T follicular helper cell (primary cell): ENCODE measurements at places on chromosomes 13 and 19.

GRCh38 chr13:32589471-32589870 lies 3.2 kb downstream of the PDS5B start:
- no peak for DNase-seq

DNA sequence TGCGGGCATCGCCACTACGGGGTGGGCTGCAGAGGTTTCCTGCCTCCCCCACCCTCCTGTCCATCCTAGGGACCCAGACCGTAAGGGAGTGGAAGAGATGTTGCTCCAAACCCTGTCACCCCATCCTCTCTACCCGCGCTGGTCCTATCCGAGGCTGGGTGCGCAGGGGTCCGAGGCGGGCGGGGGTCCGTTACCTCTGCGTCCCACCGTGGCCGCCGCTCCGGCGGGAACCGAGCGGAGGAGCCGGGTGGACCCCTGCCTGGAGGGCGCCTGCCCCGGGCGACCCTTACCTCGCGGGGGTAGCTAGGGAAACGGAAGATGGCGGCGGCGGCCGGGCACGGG lies at the start of gene DGKH:
TSS of gene DGKH (plus strand) at position 307 of the 342 bp plus-strand sequence. CDS start 126 bp downstream, outside the sequence.
- DNase-seq, result no peak

DNA sequence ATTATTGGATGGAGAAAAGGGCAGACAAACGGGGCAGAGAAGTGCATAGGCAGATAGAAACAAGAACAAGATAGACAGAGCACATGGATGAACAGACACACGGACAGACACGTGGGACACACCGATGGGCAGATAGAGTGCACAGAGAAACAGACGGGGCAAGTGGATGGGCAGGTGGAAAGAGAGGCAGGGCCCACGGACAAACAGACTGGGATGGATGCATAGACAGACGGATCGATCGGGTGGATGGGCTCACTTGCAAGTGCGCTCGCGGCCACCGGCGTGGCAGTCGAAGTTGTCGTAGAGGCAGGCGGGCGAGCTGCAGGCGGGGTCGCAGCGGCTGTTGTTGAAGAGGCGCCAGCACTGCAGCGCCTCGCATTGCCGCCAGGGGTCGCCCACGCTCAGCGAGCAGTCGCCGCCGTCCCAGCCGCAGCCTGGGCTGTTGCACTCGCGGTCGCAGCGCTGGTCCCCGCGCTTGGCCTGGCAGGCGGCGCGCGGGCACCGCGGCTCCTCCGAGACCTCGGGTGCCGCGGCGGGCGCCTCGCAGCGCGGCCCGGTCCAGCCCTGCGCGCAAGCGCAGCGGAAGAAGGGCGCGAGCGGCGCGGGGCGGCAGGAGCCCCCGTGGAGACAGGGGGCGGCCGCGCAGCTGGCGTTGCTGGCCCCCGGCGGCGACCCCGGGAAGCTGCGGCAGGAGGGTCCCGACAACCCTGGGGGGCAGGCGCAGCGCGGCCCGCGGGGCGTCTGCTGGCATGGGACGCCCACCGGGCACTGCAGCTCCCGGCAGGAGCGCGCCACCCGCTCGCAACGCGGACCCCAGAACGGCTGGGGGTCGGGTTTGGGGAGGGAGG lies 23.3 kb downstream of the NOTCH3 start:
- peak; percentile 70 for DNase-seq

- DNase-seq, result no peak
Observed at GRCh38 chr19:3586707-3587346, 1.5 kb downstream of the GIPC3 start.

DNA sequence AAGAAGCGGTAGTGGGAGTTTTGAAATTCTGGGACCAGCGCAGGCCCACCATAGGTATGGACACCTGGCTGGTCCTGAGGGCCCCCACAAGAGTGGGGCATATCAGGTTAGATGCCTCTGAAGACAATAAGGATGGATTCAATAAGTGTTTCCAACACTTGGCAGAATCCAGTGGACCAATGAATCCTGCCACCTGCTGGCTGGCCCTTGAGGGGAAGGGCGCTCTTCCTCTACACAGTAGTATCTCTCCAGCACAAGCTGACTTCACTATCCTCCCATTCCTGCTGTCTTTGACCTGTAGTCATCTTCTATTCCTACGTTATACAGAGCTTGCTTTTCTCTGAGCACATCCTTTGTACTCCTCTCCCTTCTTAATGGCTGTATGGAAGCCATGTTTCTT lies 199.7 kb upstream of the TSHZ3 start:
- no peak for DNase-seq

GRCh38 chr19:51467864-51468544 lies 9.8 kb upstream of the SIGLEC8 start:
- DNase-seq, result no peak

DNA sequence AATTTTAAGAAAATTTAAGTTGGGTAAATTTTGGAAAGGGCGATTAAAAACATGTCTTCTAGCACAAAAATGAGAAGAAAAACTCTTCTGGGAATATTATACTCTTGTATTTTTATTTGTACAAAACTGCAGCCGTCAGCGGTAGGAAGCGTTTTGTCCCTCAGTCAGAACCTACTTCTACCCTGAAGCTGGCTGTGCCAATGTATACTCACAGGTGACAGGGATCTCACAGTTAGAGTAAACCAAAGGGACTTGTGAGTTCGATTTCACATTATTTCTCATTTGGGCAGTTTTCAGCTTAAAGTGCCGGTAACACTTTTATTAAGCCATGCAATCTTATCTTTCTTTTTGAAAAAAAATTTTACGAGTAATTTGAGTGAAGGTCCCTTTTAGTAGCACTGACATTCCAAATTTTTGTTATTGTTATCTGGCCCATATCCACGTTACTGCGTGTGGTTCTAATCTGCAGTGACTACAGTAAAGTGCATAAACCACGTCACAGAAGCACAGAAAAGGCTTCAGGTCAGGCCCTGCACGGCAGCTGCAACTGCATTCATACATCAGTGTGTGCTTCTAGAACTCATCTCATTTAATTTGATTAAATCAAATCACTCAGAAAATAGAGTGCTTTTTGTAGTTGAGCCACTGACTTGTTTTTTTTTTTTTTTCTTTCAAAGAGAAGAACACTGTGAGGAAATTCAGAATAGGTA lies 387.3 kb downstream of the LIG4 start:
- DNase-seq, result no peak

GRCh38 chr19:31503211-31503610 lies 154.0 kb upstream of the TSHZ3 start:
- DNase-seq, result no peak

- no peak for DNase-seq
Observed at GRCh38 chr19:37983916-37984315, 76.9 kb downstream of the SIPA1L3 start.

DNA sequence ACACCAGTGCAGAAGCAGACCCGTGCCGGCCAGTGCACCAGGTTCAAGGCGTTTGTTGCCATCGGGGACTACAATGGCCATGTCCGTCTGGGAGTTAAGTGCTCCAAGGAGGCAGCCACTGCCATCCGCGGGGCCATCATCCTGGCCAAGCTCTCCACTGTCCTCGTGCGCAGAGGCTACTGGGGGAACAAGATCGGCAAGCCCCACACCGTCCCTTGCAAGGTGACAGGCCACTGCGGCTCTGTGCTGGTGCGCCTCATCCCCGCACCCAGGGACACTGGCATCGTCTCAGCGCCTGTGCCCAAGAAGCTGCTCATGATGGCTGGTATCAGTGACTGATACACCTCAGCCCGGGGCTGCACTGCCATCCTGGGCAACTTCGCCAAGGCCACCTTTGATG lies 10.1 kb downstream of the ZNF44 start:
- no peak for DNase-seq

DNA sequence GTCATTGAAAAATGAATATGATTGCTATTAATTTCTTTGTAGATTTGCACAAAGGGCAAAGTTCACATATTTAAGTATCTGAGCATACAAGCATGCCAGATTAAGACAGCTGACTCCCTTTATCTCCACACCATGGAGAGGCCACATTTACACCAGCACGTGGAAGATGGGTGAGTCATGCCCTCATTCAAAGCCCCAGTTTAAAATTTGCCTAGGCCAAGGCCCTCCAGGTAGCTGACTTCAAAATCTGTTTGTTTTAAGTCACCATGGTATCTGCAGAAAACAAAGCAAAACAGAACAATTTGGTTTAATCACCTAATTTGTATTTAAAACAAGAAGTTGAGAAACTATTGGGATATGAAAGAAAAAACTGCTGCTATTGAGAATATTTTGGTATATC lies 109.2 kb downstream of the ESD start:
- DNase-seq, result no peak

DNA sequence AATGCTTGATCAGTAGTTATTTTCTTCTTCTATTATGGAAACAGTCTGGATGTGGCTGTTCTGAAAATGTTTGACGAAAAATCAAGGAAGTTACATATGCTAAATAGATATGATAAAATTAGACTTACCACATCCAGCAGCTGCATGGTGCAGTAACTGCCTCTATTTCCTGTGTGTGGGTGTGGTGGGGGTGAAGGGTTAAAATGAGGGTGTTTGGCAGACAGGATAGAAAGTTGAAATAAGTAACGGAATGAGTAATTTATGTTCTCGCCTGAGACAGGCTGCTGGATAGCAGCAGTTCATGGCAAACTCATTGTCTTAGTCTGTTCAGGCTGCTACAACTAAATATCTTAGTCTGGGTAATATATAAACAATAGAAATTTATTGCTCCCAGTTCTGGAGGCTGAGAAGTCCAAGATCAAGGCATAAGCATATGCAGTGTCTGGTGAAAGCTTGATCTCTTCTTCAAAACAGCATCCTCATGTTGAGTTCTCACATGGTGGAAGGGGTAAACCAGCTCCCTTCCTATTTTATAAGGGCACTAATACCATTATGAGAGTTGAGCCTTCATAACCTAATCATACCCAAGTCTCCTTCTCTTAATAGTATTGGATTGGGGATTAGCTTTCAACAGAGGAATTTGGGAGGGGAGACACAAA lies 1248.9 kb downstream of the SLITRK5 start:
- no peak for DNase-seq

DNA sequence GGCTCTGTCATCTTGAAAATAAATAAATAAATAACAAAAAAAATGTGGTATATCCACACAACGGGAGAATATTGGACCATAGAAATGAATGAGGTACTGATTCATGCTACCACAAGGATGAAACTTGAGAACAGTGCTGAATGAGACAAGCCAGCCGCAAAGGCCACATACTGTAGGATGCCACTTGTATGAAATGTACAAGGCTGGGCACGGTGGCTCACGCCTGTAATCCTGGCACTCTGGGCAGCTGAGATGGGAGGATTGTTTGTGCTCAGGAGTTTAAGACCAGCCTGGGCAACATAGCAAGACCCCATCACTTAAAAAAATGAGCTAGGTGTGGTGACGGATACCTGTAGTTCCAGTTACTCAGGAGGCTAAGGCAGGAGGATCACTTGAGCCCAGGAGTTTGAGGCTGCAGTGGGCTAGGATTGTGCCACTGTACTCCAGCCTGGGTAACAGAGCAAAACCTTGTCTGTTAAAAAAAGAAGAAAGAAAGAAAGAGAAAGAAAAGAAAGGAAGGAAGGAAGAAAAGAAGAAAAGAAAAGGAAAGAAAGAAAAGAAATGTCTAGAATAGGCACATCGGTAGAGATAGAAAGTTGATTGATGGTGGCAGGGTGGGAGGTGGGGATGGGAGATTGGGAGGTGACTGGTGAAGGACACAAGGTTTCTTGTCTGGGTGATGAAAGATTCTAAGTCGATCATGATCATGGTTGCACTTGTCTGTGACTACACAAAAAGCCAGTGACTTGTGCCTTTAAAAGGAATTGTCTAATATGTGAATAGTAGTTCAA lies 20.3 kb downstream of the HPN start:
- DNase-seq, result no peak

DNA sequence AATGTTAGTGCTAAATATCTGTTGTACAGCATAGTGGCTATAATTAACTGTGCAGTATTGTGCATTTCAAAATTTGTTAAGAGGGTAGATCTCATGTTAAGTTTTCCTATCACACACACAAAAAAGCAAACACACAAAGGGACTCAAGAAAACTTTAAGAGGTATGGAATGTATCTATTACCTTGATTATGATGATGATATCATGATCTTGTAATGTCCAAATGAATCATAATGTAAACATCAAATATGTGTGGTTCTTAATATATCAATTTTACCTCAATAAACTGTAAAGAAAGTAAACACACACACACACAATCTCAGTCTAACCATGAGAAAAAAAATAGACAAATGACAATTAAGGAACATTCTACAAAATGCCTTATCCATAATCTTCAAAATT lies 934.6 kb downstream of the SLITRK1 start:
- no peak for DNase-seq

- DNase-seq, result no peak
Observed at GRCh38 chr19:47467914-47468313, 3.8 kb downstream of the SLC8A2 start.

- no peak for DNase-seq
Observed at GRCh38 chr19:35824150-35824549, 11.5 kb upstream of the PRODH2 start.

DNA sequence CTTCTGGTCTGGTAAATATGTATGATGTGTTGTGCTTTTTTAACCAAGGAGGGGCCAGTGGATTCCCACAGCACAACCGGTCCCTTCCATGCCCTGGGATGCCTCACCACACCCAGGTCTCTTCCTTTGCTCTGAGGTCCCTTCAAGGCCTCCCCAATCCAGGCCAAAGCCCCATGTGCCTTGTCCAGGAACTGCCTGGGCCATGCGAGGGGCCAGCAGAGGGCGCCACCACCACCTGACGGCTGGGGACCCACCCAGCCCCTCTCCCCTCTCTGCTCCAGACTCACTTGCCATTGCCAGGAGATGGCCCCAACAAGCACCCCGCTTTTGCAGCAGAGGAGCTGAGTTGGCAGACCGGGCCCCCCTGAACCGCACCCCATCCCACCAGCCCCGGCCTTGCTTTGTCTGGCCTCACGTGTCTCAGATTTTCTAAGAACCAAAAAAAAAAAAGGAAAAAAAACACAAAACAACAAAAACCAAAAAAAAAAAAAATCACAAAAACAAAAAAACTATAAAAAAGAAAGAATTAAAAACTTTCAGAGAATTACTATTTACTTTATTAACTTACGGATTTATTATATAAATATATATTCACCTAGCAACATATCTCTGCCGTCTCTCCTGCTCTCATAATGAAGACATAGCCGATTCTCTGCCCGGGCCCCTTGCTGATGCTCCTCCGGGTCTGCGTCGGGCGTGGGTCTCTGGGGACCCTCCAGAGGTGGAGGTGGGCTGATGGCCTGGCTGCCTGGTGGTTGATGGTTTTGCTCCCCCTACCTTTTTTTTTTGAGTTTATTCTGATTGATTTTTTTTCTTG lies 14.4 kb downstream of the CAPN12 start:
- peak; percentile 65 for DNase-seq

- DNase-seq, result no peak
Observed at GRCh38 chr13:36601186-36601585, 72.6 kb upstream of the SERTM1 start.

GRCh38 chr19:898663-899062 lies 5.4 kb downstream of the RNU6-9 start:
- no peak for DNase-seq

DNA sequence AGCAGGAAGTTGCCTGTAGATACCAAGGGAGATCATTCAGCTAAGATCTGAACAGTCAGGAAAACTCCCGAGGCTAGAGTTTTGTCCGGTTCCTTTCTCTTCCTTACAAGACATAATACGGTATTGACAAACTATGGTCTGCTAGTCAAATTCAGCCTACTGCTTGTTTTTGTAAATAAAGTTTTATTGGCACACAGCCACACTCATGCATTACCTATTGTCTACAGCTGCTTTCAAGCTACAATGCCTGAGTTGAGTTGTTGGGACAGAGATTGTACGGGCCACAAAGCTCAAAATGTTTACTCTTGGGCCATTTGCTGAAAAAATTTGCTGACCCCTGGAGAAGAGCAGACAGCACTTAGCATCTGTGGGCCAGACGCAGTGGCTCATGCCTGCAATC lies 2.5 kb downstream of the SLC1A6 start:
- no peak for DNase-seq
